ENCODE measurements at places on chromosomes 2 and 18.

- DNase-seq: no peak
These were observed 174.2 kb upstream of the LHCGR start for GRCh38 chr2:48929571-48930301.

GRCh38 chr2:101310834-101311695, 2.6 kb upstream of the RNF149 start:
- no peak for DNase-seq

DNA sequence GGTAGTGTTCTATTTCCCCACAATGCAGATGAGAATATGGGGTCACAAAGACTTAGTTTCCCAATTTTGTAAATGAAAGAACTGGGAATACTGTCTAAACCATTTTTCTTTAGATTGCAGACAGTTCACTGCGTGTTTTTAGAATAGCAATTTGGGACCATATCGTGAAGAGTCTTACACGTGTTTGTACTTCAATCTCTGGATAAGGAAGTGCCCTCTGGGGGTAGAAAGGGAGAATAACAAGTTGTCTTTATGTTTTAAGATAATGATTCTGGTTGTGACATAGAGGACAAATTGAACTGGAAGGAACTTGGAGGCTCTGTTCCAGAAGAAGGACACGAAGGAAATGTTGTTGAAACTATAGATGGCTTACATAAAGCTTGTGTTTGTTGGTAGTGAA, 457.7 kb downstream of the CBLN2 start:
- DNase-seq: no peak

GRCh38 chr2:88355486-88355885, 97.0 kb downstream of the FOXI3 start:
- no peak for DNase-seq

DNA sequence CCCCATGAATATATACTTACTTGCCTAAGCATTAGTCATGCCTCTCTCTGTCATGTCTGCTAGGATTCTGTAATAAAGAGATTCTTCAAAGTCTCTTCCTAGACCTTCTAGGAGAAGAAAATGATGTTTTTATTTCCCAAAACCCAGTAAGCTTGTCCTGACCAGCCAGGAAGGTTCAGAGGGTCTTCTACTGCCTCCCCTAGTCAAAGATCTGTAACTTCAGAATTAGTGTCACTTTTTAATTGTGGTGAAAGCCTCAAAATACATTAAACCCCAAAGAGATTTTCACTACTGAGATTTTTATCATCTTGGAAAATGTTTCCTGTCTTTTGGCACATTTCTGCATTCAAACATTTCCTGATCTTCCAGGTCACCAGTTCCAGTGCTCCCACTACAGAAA, 232.9 kb upstream of the STK17B start:
- no peak for DNase-seq

DNA sequence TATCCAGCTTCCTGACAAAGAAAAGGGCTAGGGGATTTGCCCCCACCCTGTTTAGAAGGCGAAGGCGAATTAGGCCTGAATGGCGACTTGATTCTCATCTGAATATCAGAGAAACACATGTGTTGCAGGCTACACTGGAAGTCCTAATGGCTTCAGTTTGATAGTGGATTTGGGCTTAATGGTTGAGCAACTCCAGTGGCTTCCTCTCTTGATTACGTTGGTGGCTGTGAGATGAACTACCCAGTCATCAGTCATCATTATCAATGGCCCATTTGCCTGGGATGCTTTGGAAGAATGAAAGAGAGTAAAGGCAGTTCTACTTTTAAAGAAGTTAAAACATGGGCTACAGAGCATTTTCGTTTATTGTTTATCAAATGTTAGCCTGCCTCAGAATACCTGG, 60.9 kb upstream of the IL1R1 start:
- DNase-seq: no peak

GRCh38 chr18:77894060-77894459, 644.4 kb downstream of the GALR1 start:
- DNase-seq: no peak

DNA sequence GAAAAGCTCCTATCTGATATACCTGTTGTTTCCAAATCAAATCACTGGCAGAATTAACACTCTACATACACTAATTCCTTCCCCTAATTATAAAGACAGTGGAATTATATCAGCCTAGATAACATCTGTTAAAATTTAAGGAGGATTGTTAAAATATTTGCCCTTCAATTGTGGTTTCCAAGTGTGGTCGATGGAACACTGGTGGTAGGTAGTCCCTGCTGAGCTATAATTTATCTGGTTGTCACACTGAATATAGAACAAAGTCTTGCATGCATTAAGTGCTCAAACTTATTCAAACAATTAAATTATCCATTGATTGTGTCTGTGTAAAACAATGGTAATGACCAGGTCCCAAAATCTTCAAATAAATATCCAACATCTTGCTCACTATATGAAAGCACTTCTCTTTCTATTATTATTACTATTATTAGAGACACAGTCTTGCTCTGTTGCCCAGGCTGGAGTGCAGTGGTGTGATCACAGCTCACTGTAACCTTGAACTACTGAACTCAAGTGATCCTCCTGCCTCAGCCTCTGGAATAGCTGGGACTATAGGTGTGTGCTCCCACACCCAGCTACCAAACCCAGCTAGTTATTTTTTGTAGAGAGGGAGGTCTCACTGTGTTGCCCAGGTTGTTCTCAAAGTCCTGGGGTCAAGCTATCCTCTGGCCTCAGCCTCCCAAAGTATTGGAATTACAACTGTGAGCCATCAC, 12.0 kb downstream of the CDH2 start:
- DNase-seq: no peak

GRCh38 chr18:33304277-33304676, 136.2 kb downstream of the CCDC178 start:
- DNase-seq: no peak

GRCh38 chr2:184783576-184783975, 185.2 kb downstream of the ZNF804A start:
- no peak for DNase-seq

GRCh38 chr2:232238596-232238995, 140.0 kb upstream of the ALPP start:
- DNase-seq: no peak

DNA sequence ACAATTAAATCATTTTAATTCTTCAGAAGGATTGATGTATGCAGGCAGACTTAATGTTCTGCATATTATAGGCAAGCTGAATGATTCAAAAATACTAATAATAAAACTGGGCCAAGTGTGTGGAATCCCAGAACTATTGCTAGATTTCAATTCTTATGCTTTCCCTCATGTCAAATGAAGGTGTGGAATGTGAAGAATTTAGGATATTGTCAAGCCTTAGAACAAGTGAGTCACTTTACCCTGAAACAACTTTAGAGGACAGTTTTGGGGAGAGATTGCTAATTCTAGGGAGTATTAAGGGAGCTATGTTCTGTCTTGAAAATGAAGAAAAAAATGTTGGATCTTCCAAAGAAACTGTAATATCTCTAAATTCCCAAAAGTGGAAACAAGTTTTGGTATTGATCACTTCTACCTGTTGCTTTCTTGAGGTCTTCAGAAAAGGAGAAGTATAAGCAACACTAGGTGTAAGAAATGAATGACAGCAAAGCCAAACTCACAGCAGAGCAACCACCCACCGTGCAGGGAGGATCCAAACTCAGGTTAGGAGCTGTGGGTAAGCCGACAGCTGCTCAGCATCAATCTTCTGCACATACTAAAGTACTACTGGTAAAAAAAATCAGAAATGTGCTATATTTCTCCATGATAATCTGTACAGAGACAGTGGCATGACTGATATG, 818.1 kb downstream of the SLC4A3 start:
- DNase-seq: no peak

- DNase-seq: no peak
These were observed 111.0 kb downstream of the B3GNT2 start for GRCh38 chr2:62306751-62307468.

DNA sequence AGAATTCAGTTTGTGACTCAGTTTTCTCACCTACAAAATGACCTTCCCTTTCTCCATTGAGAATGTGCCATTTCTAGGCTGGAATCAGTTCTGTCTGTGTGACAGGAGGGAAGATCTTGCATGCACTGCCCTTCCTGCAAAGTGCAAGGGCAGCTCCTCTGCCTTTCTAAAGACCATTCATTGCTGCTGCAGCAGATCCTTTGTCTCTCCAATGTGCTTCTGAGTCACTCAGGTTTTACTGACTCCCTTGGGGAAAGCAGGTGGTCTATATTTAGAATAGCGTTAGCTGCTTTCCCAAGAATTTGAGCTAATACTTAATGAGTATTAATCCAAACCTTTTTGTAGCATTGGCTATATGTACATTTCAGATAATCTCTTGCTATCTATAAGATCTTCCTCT, 62.5 kb downstream of the DAW1 start:
- DNase-seq: no peak

- no peak for DNase-seq
These were observed 61.8 kb downstream of the CDH2 start for GRCh38 chr18:28115149-28115550.

- DNase-seq: no peak
These were observed 278.6 kb upstream of the HS6ST1 start for GRCh38 chr2:128597121-128597762.

- DNase-seq: no peak
These were observed 250.3 kb downstream of the NRXN1 start for GRCh38 chr2:50781646-50782045.

GRCh38 chr2:128103407-128103806, 12.4 kb downstream of the UGGT1 start:
- no peak for DNase-seq

- DNase-seq: no peak
These were observed 15.5 kb downstream of the GTF2A1L start for GRCh38 chr2:48633143-48633542.

DNA sequence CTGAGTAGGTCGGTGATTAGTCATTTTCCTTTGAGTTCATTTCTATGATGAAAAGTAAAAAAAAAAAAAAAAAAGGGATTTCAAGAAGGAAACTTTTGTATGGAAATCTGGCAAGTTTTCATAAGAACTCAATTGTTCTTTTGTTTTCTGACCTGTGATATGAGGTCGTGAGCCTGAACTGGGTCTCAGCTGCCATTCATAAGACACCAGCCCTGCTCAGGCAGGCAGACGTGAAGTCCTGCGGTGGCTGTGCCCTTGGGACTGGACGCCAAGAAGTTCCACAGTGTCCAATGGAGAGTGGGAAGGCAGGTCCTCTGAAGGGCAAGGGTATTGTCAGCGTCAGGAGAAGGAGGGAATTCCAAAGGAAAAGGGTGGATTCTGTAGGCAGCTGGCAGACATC, 183.9 kb downstream of the NCK2 start:
- no peak for DNase-seq

- DNase-seq: no peak
These were observed 287.7 kb upstream of the GCFC2 start for GRCh38 chr2:75998451-75998850.
